ENCODE measurements at places on chromosomes 13 and 19. TPM values are rescaled to one million over a fixed set of nuclear protein-coding genes. Genes with fewer than 3 reads are reported as not detected.
A peak's percentile ranks its signal among the peaks of the same experiment; 100 is the strongest.

DNA sequence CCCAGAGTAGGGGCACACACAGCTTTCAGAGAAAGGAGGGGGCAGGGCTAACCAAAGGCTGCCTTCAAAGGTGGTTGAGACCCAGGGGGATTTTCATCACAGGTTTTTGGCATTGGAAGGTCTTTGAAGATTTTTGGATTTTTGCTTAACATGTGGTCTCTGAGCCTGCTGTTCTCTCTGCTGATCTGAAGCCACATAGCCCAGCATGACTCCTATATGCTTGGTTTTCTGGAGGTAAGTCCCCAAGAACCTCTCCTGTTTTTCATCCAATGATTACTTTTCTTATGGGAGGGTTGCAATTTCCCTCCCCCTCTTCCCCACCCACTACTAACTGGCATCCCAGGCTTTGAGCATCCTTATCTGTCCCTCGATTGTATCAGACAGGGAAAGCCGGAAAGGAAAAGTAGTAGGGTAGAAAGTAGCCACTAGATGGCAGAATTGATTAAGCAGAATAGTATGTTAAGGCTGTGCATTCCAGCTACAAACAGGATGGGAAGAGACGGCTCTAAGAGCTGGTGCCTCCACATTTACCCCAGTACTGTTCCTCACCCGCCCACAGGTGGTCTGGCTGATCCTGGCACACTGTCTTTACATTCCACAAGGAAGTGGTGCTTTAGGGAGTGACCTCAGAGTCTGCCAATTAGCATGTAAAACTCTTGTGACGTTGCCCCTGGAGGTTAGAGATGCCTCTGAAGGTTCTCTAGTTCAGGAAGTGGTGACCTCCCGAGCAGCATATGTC, 218.9 kb upstream of the EDNRB start:
- DNase-seq = peak; percentile 55

PSG11 gene
- not detected for total RNA-seq

TBC1D17 gene
- 35.8 TPM for total RNA-seq

DNA sequence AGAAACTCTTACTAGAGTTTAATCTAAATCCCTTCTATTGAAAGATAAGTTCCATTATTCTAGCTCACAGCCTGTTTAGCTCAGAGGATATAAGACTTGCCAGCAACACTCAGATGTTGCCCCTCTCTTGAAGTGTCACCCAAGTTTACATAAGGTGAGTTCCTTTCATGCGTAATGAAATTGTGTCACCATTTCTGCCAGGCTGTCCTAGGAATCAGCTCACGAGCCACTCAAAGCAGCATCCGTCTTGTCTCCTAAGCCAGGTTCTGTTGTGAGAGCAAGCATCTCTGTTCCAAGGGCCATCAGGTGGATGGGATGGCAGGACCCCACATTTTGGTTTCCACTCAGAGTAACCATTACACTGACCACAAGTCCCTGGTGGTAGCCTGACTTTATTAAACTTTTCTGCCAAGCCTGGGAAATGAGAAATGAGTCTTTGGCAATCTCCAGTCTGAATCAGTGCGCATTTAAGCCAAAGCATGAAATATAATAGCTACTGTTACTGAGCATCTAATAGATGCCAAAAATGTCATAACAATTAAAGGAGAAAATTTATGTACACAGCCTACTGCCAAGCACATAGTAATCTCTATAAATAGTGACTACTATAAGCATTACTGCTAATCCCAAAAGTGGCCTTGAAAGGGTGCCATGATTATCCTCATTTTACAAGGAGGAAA, 179.6 kb upstream of the MIR17HG start:
- DNase-seq = no peak

DNA sequence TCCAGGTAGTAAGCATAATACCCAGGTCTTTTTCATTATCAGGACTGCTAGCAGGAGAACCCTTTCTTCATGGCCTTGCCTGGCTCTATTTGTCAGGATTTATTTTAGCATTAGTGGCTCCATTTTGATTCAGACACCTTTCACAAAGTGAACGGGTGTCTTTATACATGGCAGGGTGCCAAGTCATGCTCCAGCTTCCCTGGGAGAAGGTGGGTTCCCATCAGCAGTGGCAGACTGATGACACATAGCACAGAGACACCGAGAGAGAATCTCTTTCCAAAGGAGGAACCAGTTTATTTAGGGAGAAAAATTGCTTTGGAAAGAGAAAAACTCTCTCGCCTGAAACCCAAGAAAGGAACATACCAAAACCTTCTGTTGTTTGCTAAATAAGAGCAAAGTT, 135.3 kb upstream of the TMTC4 start:
- no peak for DNase-seq

- peak; percentile 87 for DNase-seq
These were observed at the start of gene NR2C2AP for GRCh38 chr19:19203012-19203856. Gene NR2C2AP (minus strand): TSS chr19:19203414. CDS start chr19:19203060, 354 bp downstream.

GGN gene
- 0.19 TPM for total RNA-seq

THSD1 gene
- 0.53 TPM for total RNA-seq

GRCh38 chr19:16366433-16367260, 42.0 kb downstream of the KLF2 start:
- DNase-seq = no peak

ZNF285 gene
- total RNA-seq = 0.16 TPM

RYR1 gene
- total RNA-seq = 0.20 TPM

- DNase-seq = no peak
These were observed 13.8 kb upstream of the ZNF69 start for GRCh38 chr19:11873762-11874161.

F10 gene
- total RNA-seq = not detected

DNA sequence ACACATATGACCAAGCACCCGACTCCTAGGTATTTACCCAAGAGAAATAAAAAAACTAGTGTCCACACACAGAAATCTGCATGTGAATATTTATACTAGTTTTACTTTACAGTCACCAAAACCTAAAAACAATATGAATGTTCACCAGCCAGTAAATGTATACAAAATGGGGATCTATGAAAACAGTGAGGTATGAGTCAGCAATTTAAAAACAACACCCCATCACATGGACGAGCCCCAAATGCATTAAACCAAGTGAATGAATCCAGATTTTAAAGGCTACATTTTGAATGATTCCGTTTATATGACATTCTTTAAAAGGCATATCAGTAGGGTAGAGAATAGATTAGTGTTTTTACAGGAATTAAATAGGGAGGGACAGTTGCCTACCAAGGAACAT, 22.1 kb downstream of the SIGLEC7 start:
- no peak for DNase-seq

PRR36 gene
- total RNA-seq = 0.25 TPM

TEX101 gene
- total RNA-seq = not detected

KIR3DL2 gene
- total RNA-seq = 1.4 TPM

GRCh38 chr19:19372656-19373416, 32.6 kb upstream of the GATAD2A start:
- peak; percentile 74 for DNase-seq

PEPD gene
- 23.0 TPM for total RNA-seq

TRPM4 gene
- total RNA-seq = not detected

ODAD3 gene
- not detected for total RNA-seq

TGFBR3L gene
- total RNA-seq = 1.2 TPM

ZNF709 gene
- 3.7 TPM for total RNA-seq

- DNase-seq = no peak
These were observed 1072.4 kb downstream of the EFNB2 start for GRCh38 chr13:105463011-105463501.

DNA sequence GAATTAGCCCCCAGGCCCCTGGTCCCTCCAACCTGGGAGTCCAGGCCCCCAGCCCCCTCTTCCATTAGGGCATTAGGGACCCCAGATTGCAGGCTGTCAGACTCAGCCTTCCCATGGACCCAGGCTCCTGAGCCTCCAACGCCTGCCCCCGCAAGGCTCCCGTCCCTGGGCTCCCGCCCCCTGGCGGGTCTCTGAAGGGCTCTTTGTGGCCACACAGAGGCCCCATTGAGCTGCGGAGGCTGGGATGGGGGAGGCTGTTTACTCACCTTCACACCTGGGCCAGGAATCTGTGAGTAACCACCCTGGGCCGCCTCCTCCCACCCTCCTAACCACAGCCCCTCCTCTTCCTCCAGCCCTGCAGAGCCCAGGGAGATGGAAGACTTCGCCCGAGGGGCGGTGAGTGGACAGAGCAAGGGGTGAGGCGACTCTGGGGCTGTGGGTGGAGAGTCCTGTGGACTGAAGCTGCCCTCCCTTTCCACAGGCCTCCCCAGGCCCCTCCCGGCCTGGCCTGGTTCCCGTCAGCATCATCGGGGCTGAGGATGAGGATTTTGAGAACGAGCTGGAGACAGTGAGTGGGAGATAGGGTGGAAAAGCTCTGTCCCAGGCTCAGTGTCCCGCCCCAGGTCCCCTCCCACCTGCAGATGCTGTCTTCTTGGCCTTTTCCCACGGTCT, 4.9 kb downstream of the ARHGEF1 start:
- peak; percentile 89 for DNase-seq

- DNase-seq = no peak
These were observed 1042.5 kb upstream of the SPRY2 start for GRCh38 chr13:81383444-81383843.

RUBCNL gene
- total RNA-seq = 0.69 TPM

- no peak for DNase-seq
These were observed 208.0 kb downstream of the DLEU7 start for GRCh38 chr13:50635504-50635903.

DNA sequence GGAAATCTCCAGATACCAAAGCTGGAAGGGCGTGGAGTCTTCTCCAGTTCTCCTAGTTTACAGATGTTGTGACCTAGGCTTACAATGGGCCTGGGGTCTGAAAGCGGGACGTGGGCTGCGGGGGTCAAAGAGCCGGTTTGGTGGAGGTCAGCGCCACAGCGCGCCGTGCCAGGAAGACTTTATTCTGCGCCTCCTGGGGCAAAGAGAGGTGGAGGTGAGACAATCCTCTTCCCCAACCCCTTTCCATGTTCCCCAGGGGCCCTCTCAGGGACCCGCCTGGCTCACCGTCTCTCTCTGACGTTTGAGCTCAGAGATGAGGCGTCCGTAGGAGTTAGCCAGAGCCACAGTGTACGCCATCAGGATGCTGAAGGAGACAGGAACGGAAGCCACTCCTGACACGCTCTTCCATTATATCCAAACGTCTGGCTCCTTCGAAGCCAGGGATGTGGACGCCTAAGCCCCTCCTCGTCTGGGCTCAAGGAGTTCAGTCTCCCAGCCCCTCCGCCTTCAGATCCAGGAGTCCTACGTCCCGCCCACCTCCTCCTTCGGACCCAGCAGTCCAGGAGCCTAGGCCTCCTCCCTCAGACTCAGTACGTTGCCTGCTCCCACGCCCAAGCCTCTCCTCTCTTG, 776 bp upstream of the LENG1 start:
- DNase-seq = no peak

ZNF90 gene
- 3.7 TPM for total RNA-seq

DNA sequence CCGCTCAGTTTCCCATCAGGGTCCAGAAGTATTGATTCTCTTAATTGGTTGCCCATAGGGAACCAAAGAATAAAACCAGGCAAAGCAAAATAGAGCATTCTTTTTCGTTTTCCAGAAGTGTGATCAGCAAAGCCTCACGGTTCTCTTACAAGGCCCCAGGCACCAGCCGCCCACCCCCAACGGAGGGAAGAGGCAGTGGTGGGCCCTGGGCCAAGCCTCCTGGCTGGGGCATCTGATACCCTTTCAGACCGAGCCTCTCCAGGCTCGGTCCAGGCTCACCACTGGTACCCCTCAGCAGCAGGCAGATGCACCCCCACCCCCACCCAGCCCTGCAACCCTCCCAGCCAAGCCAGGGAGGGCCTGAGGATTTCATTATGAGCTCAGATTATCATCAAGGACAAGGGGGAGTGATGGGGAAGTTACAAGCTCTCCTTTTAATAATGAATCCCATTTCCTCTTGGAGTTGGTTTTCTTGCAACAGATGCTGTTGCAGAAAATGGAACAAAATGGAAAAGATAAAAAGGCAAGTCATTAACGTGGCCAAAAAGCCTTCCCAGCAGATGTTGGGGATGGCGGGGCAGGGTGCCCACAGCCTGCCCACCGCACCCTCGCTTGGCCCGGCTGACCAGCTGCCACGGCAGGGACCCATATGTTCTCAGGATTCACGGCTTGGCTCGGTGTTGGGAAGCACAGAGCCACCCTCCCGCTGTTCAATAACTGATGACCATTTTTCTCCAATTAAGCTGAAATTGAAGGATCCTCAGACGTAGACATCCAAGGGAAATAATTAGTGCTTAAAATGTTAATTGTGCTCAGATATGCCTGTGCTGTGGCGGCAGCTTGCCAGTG, 45.9 kb upstream of the KCTD15 start:
- DNase-seq = no peak

GRCh38 chr19:52778811-52779210, 7.8 kb downstream of the ZNF600 start:
- DNase-seq = no peak

- no peak for DNase-seq
These were observed 178.8 kb downstream of the KATNAL1 start for GRCh38 chr13:30128591-30128990.

PLIN4 gene
- not detected for total RNA-seq

DNA sequence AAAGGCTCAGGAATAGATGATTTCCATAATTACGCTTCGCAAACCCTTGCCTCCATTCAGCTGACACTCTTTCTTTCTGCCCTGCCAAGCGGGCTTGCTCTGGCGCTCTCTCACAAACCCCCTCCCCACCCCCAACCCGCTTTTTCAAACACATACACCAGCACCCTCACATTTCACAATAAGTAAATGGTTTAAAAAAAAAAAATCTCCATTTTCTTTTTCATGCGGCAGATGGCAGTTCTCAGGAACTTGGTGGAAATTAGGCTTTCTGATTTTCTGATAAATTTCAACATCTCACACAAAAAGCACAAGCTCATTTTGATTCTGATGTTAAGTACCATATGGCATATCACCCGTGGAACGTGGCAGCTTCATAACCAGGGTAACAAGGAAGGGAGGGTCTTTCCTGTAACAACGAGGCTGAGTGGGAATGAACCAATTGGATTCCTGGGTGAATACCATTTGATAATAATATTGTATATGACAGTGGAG, 43.8 kb downstream of the C13orf42 start:
- no peak for DNase-seq

- no peak for DNase-seq
These were observed 9.5 kb upstream of the RFX1 start for GRCh38 chr19:14015524-14016035.

GRCh38 chr13:79904581-79904980, 423.6 kb downstream of the NDFIP2 start:
- no peak for DNase-seq

DNA sequence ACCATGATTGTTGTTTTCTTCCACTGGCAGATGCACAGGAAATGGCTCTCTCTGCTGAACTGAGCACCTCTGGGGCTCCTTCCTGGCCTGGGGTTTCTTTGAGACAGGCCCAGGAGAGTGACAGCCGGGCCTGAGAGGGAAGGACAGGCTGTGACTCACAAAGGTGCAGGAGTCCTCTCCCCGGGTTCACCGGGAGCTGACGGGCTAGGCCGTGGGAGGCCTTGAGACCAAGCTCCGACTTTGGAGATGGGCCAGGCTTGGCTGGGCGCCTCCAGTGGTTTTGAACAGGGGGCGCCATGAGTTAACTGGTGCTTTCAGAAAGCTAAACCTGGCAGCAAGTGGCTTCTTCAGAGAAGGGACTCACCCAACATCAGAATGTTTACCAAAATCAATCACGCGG, 143.4 kb downstream of the URI1 start:
- no peak for DNase-seq
